Smooth muscle cell of trachea (primary cell): ENCODE measurements at places on chromosomes 3 and 15. TPM values are rescaled to one million over a fixed set of nuclear protein-coding genes. Genes with fewer than 3 reads are reported as not detected.

Gene CTXN2
- total RNA-seq = not detected in 2 replicates

Gene SPTSSB
- 0.33 and 0.58 TPM in 2 replicates for total RNA-seq

Gene ARHGEF26
- total RNA-seq = 0.99 and 1.6 TPM in 2 replicates

Gene SCG3
- not detected in 2 replicates for total RNA-seq

Gene KCNH8
- not detected in 2 replicates for total RNA-seq

Gene LMAN1L
- 0.15 TPM in 1 of 2 replicates, not detected in the other for total RNA-seq

Gene UBE3A
- total RNA-seq = 69.0 and 70.7 TPM in 2 replicates
